ENCODE measurements at places on chromosomes 7 and 10.

- no peak for DNase-seq
Measured at GRCh38 chr10:31437959-31438358, 118.9 kb downstream of the ZEB1 start.

DNA sequence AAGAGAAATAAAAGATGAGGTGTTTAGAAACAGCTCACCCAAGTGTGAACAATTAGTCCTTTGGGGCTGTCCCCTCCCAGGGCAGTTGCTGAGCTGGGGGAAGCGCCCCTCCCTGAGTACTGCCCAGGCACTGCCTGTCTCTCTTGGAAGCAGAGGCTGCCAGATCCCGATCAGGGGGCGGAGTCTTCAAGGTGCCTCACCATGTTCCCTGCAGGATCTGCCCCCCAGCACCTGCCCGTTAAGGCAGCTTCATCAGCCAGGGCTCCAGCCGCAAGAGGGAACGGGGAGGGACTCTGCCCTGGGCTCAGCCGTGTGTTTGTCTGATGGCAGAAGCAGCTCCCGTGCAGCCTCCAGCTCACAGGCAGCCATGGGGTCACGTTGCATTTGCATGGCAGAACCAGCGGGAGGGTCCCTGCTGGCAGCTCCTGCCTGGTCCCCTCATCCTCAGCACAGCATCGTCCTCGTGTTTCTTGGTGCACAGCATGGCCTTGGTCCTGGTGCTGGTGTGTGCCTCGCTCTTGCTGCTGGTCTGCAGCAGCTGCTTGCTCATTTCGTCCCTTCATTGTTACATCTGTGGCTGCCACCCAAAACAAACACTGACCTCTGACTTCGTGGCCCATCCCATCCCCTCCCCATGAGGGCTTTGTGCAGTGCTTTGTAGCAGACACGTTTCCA, 10.7 kb upstream of the DPYSL4 start:
- no peak for DNase-seq

- no peak for DNase-seq
Measured at GRCh38 chr10:128900456-128900855, 566.6 kb upstream of the MGMT start.

DNA sequence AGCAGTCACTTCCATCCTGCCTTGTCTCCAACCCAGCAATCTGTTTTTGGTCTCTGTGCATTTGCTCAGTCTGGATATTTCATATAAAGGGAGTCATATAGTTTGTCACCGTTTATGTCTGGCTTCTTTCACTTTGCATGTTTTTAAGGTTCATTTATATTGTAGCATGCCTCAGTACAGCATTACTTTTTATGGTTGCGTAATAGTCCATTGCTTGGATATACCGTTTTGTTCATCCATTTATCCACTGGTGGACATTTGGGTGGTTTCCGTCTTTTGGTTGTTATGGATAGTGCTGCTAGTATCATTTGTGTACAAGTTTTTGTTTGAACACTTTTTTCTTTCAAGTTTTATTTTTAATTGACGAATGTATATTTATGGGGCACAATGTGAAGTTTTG, 18.2 kb downstream of the TBC1D12 start:
- DNase-seq = no peak

DNA sequence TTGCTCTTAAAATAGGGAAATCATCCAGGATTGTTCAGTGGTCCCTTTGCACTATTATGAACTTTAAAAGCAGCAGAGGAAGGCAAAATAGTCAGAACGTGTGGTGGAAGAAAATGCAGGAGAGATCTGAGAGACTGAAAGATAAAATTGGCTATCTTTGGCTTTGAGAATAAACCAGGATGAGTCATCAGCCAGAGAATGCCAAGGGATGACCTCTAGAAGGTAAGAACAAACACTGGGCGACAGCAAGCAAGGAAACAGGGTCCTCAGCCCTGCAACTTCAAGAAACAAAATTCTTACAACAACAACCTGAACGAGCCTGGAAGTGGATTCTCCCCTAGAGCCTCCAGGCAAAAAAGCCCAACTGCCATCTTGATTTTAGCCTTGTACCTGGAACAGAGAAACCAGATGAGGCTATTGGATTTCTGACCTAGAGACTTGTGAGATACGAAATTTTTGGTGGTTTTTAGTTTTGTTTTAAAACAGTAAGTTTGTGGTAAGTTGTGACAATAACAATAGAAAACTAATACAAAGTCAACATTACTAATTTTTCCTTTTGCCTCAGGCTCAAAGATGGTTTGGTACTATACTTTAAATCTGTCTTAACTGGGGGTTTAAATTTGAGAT, 130.2 kb upstream of the CNTNAP2 start:
- DNase-seq = no peak

- no peak for DNase-seq
Measured at GRCh38 chr7:87878208-87878735, 2.0 kb downstream of the DBF4 start.

- no peak for DNase-seq
Measured at GRCh38 chr7:137846827-137847567, at the start of gene DGKI. Gene DGKI (minus strand): TSS chr7:137846974.

DNA sequence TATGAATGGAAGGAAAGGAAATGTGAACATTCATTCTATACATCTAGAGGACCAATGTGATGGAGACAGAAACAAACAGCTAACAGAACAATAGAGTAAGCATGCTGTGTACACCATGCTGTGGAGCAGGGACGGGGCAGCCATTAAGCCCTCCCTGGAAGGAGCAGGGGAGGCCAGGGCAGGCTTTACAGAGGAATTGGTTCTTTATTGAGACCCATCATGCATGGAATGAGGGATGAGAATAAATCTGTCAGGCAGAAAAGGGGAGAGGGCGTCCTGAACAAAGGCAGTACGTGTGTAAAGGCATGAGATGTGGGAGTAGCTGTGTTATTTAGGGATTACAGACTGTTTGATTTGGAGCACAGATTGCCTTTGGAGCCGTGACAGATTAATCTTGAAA, 35.2 kb downstream of the STK17A start:
- DNase-seq = no peak

DNA sequence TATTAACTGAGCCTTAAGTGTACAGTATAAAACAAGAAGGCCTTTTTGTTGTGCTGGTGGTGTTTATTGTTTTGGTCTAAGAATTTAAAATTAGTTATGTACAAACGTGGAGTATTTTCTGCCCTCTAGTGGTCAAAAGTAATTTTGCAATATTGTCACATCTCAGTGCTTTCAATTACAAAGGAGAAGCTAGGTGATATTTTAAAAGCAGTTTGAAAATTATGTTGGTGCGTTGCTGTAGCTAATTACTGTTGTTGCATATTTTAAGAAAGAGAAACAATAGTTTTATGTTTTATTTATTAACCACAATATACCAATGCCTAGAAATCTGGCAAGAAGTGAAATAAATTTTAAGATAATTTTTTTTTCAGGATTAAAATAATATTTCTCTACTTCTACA, 11.4 kb downstream of the NPVF start:
- DNase-seq = no peak

DNA sequence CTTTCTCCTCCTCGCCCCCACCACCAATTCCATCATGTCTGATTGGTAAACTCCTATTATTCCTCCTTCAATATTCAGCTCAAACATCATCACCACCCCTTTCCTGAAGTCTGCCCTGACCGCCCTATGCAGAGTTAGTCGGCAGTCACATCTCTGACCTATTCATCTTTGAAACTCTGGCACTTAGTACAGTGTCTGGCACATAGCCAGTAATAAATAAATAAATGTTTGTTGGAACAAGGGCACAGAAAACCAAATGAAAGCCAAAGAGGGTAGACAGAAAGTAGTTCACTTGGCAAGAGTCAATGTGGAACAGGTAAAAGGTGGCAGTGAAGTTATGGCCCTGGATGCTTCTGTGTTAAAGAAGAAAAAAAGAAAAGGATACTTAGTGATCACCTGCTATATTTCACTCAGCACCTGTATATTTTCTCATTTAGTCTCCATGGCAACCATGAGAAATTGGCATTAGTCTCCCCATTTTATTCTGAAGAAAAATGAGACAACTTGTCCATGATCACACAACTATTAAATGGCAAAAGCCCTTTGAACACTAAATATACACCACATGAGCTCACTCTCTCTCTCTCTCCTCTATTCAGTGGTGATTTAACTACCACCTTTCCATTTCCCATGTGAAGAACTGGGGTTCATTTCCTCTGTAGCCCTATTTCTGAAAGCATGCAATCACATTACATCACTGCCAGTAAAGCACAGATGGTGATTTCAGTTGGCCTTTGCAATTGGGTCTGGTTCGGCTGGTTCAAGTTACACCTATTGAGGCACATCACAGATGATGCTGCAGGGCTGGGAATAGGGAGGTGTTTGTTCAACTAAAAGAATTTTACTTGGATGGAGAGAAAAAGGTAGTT, 25.3 kb downstream of the CHCHD3 start:
- no peak for DNase-seq

- DNase-seq = no peak
Measured at GRCh38 chr7:48033922-48034321, 1.4 kb upstream of the C7orf57 start.

DNA sequence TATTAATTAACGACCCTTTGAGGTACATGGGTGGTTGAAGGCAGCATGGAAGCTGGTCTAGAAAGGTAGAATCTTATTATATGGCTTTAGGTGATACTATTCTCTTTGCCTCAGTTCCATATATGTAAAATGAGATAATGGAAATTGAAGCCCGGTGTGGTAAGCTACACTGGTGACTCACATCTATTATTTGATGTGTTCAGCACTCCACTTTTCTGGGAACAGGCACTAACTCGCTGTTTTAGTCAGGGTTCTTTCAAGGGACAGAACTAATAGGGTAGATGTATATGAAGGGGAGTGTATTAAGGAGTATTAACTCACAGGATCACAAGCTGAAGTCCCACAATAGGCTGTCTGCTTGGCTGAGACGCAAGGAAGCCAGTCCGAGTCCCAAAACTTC, 4.4 kb upstream of the TRUB1 start:
- DNase-seq = no peak

DNA sequence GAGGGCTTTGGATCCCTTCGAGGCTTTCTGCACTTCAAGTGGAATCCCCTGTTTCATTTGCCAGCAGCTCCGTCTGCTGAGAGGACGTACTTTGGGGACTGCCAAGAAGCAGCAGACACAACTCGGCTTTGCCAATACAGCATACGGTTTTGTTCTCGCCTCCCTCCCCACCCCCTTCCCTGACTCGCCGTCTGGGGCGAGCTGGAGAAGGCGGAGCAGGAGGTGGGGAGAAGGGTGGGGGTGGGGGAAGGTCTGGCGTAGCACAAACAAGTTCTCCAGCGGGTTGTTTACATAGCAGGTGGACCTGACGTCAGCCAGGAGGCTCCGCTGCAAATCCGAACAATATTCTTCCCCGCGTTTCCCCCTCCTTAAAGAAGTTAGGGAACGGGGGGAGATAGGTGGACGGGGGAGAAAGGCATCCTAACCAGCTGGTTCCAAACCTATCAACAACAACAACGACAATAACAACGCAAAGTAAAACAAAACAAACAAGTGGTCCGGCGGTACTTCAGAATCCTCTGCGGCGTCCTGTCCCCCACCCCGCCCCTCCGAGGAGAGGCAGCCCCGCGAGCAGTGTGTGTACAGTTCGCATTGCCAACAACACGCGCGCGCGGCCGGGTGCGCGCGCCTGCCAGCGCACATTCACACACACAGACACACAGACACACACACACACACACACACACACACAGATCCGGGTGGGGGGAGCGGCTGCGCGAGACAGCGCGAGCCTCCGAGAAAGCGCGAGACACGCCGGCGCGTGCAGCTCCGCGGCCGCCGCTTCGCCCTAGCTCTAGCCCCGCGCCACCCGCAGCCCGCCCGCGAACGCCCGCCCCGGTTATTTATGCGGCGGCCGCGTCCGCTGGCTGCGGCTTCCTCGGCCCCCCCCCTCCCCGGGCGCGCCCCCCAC, 167.0 kb upstream of the PPP1R3A start:
- DNase-seq = peak; percentile 79

- DNase-seq = no peak
Measured at GRCh38 chr7:43163885-43164284, 51.4 kb downstream of the HECW1 start.

Data from prostate gland (tissue), 2 donors.